ENCODE measurements at places on chromosomes 5 and 9.

DNA sequence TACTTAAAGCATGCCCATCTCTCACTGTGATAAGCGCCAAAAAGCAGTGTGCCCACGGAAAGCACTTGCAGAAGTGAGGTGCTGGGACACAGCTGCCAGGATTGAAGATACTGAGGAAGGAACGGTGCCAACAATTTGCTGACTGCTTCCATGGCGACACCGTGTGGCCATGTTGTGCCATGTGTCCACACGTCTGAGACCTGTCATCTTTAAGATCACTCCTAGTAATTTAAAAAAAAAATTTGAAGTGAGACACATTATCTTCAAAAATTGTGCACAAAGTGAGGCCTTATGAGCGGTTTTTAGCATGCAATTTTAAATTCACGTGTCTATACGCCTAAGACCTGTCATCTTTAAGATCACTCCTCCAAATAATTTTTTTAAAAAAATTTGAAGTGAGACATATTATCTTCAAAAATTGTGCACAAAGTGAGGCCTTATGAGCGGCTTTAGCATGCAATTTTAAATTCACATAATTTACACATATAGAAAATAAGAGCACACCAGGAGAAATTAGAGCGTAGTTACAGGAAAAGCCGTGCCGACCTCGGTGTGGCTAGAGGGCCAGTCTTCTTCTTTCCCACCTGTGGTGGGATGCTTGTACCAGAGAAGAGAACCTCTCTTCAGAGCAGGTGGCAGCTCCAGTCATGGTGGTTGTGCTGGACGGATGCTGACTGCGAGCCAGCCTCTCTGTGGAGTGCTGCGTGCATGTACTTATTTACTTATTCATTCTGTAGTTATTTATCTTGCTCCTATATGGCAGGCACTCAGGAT is 21.4 kb upstream of the FLT4 start:
- no peak for DNase-seq

DNA sequence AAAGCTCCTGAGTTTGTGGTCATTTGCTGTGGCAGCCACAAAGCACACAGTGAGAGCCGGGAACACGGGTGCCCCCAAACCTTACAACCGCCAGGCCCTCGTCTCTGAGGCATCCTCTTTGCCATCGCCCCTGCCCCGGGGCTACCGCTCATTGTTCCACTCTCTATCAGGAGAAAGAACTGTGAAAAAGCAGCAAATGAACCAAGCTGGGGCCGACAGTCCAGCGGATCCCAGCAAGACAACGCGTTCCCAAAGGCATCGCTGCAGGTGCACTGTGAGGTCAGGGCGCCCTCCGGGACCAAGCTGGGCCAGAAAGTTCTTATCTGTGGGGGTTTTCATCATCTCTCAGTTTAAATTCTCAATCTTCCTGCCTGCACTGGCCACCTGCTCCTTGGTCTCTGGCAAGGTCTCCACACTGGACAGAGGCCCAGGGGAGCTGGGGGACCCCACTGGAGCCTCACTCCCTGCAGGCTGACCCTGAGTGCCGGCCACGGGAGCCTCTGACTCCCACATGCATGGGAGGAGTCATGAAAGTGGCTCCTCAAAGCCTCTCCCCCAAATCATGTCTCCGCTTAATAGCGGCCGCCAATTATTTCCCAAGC is 32.1 kb downstream of the VAV2 start:
- DNase-seq = no peak

GRCh38 chr5:120808606-120809005 is 344.5 kb downstream of the PRR16 start:
- no peak for DNase-seq

GRCh38 chr5:14724633-14725032 is 60.1 kb downstream of the OTULIN start:
- DNase-seq = no peak

DNA sequence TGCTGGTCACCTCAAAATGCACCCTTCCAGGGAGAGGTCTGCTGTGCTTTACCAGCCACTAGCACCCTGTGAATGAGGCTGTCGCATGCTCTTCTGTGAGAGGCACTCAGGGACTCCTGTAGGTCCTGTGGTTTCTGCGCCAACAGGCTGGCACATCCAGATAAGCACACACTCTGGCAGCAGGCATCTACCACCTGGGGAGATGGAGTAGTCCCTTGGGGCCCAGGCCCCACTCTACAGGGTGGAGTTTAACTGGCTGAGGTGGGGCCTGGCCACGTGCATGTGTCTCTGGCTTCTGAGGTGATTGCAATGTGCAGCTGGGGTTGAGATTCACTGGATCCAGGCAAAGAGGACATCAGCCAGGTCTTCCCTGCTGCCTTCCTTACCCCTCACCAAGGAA is 32.3 kb downstream of the TMEM174 start:
- DNase-seq = no peak

DNA sequence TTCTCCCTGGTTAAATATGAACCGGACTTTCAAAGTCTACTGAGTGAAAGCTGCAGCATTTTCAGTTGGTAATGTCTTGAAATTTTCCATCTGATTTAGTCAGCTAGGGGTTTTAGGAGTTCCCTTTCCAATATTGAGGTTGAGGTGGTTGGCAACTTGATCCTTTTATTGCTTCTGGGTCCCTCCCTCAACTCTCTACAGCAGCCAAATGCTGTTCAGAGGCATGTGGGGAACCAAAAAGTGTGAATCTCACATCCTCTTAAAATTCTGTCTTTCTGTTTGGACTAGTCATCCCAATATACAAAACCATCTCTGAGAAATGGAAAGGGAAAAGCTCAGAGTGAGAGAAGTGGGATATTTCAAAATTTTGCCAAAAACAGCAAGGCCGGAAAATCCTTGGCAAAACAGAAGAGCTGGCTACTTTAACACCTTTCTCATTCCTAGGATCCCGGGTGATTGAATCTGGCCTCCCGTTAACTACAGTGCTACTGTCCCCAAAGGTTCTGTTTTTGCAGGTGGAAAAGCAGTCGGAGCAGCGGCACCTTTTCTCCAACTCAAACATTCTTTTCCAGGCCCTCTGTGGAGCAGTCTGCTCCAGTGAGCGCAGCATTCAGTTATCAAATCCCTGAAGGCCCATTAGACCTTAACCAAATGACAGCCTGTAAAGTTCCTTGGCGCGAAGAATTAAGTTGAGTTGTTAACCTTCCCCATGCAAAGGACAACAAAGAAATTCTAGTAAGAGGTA is 345.9 kb upstream of the NUDT12 start:
- DNase-seq = no peak

GRCh38 chr5:59837071-59837470 is 56.5 kb downstream of the PDE4D start:
- DNase-seq = no peak

GRCh38 chr5:13866792-13867191 is 77.7 kb downstream of the DNAH5 start:
- peak; percentile 0 for DNase-seq
